Head of caudate nucleus (tissue), 42 donors: ENCODE measurements at places on chromosomes 3 and 15.

GRCh38 chr15:96870580-96870979 is 540.1 kb downstream of the NR2F2 start:
- no peak for DNase-seq

DNA sequence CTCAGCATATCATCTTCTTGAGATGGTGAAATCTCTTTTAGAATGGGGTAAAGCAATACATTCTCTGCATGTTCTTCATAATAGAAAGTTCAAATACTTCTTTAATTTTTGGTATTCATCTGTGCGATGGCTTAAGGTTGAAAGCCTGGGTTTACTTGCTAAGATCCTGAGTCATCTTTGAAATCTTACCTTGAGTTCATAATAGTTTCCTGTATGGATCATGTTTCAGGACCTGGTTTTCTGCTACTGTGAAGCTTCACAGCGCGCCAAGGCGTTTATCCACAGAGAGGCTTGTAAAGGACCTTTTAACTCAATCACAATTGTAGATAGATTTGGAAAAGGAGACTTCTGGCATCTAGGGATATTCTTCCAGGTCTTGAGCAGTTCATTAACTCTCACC is 39.0 kb downstream of the MED12L start:
- no peak for DNase-seq

DNA sequence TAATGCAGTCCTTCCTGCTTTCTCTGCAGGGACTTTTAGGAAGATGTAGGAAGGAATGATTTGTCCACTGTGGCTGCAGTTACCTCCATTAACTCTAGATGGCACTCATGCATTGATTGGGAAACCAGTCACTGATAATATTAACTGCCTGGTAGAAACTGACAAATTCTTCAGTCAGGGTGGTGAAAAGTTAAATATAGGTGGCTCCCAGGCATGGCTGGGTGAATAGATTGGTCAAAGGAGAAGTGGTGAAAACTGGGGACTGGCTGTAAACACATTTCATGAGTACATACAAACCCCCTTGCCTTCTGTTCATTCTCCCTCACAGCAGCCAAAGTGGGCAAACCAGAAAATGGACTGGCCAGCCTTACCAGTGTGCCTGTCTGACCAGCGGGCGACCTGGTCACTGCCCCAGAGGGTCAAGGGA is 333.4 kb downstream of the THSD4 start:
- peak; percentile 66 for DNase-seq

- no peak for DNase-seq
Observed at GRCh38 chr3:119989981-119990655, 104.1 kb downstream of the GSK3B start.

- no peak for DNase-seq
Observed at GRCh38 chr3:176577447-176577846, 619.8 kb downstream of the TBL1XR1 start.

DNA sequence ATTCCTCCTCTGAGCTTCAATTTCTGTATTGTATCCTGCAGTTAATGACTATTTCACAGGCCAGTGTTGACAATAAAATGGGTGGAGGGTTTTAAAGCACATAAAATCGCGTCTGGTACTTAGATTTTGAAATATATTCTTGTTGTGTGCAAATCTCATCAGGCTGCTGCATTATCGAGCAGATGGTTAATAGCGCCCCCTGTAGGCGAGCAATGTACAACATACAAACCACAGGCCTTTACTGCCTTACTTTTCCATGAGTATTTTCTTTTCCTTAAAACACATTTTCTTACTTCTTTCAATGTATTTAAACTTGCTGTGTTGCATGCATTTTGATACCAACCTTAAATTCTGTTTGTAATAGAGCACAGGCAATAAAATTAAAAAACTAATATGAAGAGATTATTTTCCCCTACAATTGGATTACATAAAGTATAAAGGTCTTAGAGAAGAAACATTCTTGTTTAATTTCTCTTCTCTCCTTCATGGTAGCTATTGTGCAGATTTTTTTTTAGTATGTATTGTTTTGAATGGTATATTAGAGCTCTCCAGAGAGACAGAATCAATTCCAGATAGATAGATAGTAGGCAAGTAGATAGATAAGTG is 608.4 kb downstream of the CADM2 start:
- DNase-seq, result peak; percentile 58

DNA sequence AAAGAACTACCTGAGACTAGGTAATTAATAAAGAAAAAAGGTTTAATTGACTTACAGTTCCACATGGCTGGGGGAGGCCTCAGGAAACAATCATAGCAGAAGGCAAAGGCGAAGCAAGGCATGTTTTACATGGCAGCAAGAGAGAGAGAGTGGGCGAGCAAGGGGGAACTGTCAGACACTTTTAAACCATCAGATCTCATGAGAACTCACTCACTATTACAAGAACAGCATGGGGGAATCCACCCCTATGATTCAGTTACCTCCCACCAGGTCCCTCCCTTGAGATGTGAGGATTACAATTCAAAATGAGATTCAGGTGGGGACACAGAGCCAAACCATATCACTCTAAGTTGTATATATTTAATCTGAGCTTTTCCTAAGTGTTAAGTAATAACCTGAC is 79.0 kb upstream of the MLF1 start:
- peak; percentile 24 for DNase-seq

DNA sequence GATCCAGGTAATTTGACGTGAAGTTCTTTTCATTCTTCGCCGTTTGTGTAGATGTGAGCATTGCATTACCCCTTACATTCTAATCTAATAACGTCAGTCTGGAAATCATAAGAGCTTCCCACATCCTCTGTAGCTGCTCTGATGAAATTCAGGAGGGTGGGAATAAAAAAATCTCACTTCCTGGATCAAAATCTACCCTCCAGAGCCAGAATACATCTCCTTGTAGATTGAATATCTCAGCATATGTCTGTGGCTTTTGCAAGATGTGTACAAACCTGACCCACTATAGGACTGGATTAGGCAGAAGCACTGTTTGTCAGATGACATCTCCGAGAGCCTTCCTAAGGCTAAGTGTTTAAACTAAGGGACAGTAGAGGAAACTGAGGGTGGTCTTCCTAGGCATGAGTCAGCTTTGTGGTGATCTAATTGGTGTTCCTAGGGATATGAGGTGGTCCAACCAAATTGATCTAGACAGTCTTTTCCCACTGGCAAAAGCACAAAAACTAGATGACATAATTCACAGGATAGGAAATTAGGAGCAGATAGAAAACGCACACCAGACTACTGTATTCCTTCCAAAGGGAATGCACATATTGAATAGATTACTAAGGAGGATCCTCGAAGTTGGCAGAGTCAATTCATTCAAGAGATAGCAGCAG is 216.3 kb upstream of the LRTM1 start:
- no peak for DNase-seq

DNA sequence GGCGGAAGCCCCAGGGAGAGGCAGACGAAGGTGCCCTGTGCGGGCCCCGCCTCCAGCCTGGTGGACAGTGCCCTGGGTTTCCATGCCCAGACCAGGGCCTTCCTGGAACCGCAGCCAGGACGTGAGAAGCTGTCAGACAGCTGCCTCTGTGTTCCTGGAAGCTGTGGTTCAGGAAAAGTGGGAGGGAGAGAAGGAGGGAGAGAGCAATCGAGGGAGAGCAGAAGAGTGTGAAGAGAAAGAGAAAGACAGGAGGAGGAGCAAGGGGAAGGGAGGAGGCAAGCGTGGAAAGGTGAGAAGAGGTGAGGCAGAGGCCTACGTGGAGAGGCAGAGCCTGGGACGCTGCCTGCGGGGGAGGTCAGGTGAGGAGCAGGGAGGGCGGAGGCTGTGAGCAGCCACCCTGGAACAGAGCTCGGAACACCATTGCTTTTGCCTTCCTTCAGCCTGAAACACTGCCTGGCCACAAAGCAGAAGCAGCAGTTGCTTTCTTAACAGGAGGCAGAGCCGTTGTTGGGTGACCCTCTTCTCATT is 18.6 kb downstream of the ZDHHC19 start:
- DNase-seq, result no peak

- no peak for DNase-seq
Observed at GRCh38 chr15:39404767-39405181, 176.1 kb upstream of the THBS1 start.

GRCh38 chr15:46461416-46461815 is 826.6 kb downstream of the SQOR start:
- DNase-seq, result no peak

- DNase-seq, result no peak
Observed at GRCh38 chr3:123075359-123075758, 8.5 kb downstream of the PDIA5 start.

GRCh38 chr3:138366006-138366759 is 17.8 kb downstream of the MRAS start:
- no peak for DNase-seq

GRCh38 chr3:170780955-170781354 is 89.0 kb downstream of the RPL22L1 start:
- DNase-seq, result no peak

DNA sequence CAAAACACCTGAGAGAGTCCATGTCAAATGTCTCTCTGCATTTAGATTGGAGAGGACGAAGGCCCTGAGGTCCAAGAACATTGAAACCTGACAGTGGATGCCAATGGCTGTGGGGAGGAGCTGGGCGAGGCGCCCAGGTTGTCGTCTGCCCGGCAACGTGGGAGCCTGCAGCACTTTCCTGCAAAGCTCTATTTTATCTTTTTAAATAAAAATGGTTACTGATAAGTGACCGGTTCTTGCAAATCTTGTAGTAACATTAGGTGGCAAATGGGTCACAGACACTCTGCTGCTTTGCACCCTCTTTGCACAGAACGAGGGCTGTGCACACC is 19.5 kb upstream of the FANCD2 start:
- DNase-seq, result no peak

DNA sequence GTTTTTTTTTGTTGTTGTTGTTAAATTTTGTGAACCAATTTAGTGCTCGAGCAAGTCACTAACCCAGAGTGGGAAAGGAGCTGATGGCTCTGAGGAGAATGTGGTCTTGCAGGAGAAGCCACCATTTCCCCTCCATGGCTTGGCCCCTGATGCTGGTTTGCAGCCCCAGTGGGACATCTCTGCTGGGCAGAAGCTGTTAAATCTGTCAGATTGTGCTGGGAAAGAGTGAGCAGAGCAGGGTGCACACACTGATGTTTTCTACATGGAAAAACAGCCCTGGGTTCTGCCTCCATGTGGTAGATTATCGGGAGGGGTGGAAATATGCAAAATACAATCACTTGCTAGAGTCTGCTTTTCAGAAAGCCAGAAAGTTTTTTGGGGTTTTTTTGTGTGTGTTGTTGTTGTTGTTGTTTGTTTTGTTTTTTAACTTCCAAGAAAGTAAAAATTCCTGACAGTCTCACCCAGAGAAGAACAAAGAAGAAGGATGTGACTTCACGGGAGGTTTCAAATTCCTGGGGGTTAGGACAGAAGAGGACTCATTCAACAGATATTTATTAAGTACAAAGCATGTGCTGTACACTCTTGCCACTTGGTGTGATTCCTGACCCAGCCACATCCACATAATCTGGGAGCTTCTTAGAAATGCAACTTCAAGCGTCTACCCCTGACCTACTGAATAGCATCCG is 133.7 kb downstream of the FOXB1 start:
- no peak for DNase-seq

GRCh38 chr3:136385457-136385856 is 135.3 kb downstream of the PCCB start:
- DNase-seq, result no peak

DNA sequence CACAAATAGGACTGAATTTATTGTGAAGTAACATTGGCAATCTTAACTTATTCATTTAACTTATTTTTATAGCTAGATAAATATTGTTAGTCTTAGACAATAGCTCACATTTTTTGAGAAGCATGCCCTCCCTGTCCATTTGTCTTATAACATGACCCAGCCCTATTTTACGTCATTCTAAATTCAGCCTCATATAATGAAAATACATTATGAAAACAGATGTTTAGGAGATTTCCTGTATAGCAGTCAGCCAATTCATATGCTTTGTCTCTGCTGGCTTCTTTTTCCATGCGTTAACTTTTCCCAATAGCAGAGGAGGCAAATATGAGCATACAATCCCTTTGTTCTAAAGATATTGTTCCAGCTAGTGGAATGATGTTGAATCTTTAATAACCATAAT is 29.3 kb downstream of the CD200 start:
- DNase-seq, result no peak

GRCh38 chr3:85360742-85361387 is 402.1 kb downstream of the CADM2 start:
- peak; percentile 79 for DNase-seq

- DNase-seq, result no peak
Observed at GRCh38 chr3:36904641-36905040, 40.2 kb downstream of the TRANK1 start.

DNA sequence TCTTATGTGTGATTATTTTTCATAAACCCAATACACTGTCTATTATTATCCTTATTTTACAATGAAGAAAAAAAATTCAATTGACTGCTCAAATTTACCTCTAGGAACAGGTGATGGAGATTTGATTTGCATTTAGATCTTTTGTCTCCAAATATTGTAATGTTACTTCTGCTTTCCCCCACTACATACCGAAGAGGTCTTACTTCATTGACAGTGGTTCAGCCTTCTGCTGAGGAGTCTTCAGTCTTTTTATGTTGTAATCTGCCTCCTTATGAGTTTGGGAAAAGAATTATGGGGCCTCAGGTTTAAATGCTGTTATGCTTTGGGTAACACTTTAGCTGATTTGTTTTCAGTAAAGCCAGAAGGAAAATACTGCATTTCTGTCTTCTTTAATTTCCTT is 199.5 kb downstream of the LPP start:
- DNase-seq, result no peak

- no peak for DNase-seq
Observed at GRCh38 chr15:57236561-57237300, 139.6 kb upstream of the CGNL1 start.

- no peak for DNase-seq
Observed at GRCh38 chr15:98398056-98398455, 250.3 kb upstream of the IGF1R start.

DNA sequence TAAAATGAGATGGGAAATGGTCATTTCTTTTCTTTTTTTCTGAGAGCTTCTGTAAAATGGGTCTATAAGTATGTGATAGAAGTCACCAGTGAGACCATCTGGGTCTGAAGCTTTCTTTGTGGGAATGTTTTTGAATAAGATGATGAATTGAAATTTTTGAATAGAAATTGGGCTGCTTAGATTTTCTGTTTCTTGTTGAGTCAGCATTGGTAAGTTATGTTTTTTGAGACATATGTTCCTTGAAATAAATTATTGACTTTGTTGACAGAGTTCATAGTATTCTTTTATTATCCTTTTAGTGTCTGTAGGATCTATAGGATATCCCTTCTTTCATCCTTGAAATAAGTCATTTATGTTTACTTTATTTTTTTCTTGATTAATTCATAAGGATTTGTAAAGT is 208.1 kb downstream of the OPA1 start:
- DNase-seq, result no peak

- peak; percentile 55 for DNase-seq
Observed at GRCh38 chr3:14266361-14266760, 87.7 kb downstream of the LSM3 start.

- no peak for DNase-seq
Observed at GRCh38 chr15:68113273-68113672, 59.2 kb downstream of the PIAS1 start.

GRCh38 chr3:136166507-136166906 is 29.6 kb downstream of the MSL2 start:
- no peak for DNase-seq

- no peak for DNase-seq
Observed at GRCh38 chr15:39495871-39496840, 84.7 kb upstream of the THBS1 start.
